Natural killer cell (primary cell): ENCODE measurements at places on chromosomes 16 and 17.

DNA sequence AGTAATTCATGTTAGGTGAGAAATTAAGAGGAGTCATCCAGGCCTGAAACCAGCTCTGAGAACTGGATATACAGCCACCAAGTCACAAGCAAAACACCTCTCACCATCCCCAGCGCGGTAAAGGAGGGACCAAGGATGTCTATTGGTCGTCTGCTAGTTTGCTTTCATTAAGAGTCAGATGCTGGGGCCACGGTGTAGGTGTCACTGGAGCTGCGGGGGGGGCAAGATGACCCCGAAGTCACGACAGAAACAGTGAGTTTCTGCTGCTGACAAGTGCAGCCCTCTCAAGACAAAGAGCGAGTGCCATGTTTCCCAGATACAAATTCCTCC, 790 bp downstream of the NCBP3 start:
- peak; percentile 39 for DNase-seq

DNA sequence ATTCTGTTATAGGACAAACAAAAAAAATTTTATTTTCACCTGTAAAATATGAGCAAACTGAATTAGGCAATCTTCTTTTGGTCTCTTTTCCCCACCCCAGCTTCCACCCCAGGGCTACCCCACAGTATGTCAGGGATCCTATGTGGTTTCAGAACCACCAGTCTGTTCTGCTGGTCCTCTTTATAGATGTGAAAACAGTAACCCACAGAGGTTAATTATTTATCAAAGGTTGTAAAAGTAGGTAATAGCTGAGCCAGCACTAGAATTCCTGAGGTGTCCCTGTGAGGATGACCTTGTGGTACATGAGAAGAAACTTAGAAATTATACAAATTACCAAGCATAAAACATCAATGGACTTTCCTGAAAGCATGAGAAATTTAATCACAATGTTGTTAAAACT, 428.7 kb downstream of the CNTNAP4 start:
- DNase-seq, result no peak

- DNase-seq, result no peak
Observed at GRCh38 chr16:86765389-86766026, 187.2 kb downstream of the FOXL1 start.

GRCh38 chr16:24970708-24971107, 44.5 kb downstream of the ARHGAP17 start:
- no peak for DNase-seq

- peak; percentile 59 for DNase-seq
Observed at GRCh38 chr17:82767041-82767754, 15.3 kb downstream of the TBCD start.

- DNase-seq, result no peak
Observed at GRCh38 chr17:77677211-77677610, 281.3 kb upstream of the TNRC6C start.

DNA sequence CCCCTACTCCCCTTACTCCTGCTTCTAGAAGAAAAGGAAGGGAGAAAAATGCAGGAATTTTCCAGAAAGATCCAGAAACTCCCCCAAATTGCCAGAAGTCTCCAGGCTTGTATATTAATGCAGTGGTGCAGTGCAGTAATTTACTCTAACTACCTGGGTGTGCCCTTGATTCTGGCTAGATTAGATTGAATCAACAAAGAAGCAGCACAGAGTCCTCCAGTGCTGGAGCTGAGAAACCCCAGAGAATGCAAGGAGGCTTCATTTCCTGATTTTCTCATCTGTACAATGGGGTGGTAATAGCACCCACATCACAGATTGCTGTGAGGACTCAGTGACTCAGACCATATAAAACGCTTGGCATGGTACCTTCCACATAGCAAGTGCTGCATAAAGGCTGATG, 247.3 kb upstream of the RPL38 start:
- DNase-seq, result no peak

DNA sequence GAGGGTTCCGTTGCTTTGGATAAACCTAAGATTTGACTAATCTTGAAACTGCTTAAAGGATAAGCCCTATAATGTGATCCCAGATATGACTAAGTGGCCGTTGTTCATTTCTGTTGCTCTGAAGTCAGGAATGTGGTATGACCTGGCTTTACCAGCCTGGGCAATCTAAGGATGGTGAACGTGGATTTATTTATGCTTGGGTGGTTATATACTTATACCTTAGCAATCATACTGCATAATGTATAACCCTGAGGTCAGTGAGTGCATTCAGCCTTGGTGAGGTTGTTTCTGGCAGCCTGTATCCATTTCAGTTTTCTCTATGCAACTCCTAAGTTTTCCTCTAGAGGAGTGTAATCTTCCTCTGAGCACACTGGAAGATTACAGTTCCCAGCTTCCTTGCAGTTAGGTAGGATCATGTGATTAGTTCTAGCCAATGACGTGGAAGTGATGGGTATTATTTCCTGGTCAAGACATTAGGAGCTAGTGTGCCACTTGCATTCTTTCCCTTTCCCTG, 41.9 kb downstream of the FTO start:
- no peak for DNase-seq

DNA sequence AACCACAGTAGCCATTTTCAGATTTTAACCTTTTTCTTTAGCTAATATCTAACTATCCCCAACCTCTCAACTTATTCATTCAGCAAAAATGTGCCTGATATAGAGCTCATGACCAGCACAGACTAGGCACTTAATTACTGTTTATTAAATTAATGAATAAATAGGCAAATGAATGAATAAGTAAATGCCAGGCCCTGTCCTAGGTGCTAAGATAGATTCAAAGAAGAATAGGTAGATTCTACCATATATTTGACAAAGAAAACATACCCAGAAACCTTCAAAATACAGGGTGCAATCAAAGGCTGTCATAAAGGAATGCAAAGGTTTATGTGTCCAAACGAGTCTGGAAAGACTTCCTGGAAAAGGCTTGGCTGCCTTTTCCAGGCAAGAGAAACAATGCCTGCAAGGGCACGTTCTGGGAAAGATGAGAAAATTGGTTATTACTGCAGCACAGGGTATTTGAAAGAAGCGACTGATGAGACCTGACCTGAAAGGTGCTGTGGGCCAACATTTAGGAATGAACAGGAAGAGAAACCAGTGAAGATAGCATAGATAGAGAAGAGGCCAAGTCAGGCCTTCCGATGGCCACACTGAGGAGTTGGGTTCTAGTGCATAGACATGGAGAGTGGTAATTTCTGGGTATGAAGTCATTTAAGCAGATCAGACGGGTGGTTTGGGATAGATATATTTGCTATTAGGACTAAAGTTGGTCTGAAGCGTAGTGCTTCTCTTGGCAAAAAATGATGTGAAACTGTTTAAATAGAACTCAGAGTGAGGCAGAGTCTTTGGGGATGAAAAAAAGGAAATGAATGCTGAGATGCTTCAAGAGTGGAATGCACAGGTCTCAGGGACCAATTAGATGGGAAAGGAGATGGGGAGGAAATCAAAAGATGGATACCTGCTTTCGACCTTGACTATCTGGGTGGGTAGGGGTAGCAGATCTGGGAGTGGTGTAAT, 11.4 kb upstream of the CCL2 start:
- DNase-seq, result no peak

GRCh38 chr17:27824176-27824715, 23.9 kb upstream of the NOS2 start:
- no peak for DNase-seq

DNA sequence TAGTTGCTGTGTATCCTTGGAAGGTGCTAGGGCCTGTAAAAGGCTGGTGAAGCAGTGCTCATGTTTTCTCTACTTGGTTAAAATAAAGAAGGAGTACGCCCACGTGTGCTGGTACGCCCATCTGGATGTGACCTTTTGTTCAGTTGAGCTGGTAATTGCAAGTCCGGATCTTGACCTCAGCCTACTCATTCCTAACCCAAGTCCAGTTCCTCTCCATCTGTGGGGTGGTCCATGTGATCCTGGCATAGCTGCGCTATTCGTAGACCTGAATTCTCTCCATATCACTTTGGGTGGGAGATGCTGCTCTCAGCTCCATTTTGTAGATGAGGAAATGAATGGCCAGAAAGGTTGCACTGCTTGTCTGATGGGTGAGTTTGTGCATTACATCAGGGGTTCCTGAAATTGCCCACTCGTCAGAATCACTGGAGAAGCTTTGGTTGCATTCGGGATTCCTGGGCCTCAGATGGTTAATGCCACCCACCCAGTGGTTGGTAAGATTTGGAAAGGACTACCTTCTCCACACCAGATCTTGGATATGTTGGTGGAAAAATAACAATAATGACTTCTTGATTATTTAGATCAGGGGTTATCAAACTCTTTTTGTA, 328.8 kb downstream of the CPPED1 start:
- DNase-seq, result no peak

DNA sequence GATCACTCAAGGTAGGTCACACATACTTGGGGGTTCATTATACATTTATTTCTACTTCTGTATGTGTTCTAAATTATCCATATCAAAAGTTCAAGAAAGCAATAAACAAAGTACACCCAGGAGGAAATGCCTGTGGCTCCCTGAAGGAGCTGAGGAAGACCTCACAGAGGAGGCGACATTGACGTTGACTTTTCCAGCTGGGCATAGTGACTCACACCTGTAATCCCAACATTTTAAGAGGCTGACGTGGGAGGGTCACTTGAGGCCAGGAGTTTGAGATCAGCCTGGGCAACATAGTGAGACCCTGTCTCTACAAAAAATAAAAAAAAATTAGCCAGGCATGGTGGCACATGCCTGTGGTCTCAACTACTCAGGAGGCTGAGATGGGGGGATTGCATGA, 16.3 kb downstream of the ITGAD start:
- DNase-seq, result no peak

DNA sequence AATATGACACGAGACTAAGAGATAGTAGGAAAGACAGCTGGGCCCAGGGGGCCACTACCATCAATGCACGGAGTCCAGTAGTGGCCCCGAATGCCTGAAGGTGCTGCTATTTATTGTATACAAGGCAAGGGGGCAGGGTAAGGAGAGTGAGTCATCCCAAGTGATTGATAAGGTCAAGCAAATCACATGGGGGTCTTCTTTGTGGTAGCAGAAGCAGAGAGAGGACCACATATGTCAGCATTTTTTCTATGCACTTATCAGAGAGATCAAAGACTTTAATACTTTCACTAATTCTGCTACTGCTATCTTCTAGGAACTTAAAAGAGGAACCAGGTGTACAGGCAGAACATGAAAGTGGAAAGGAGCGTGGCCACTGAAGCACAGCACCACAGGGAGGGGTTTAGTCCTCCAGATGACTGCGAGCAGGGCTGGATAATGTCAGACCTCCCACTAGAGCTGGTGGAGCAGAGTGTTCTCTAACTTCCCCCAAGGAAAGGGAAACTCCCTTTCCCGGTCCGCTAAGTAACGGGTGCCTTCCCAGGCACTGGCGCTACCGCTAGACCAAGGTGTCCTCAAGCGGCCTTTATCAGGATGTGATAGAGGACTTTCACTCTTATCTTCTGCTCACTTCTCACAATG, 26.4 kb upstream of the ARL4D start:
- no peak for DNase-seq

DNA sequence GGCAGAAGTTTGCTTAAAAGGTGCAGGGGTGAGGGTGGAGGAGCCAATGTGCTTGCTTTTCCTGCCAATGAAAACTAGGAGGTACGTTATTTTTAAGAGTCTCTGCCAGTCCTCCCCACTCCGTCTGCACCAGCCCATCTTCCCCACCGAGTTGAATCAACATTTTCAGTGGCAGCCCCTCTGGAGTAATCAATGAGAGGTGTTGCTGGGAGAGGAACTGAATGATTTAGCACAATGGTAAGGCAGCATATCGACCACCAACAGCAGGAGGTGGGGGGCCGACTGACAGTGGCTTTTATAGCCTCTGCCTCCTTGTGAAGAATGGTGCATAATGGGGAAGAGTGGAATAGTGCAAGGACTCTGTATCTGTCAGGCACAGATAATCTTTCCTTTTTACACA, 1465.0 kb upstream of the GOT2 start:
- no peak for DNase-seq

- DNase-seq, result no peak
Observed at GRCh38 chr16:165539-166374, at the start of gene HBM. HBM (plus strand) TSS chr16:165978; CDS start chr16:165998, 20 bp downstream.

GRCh38 chr16:57048095-57048494, 44.3 kb upstream of the CPNE2 start:
- no peak for DNase-seq

GRCh38 chr17:76940295-76940694, 72.1 kb downstream of the MGAT5B start:
- DNase-seq, result no peak

DNA sequence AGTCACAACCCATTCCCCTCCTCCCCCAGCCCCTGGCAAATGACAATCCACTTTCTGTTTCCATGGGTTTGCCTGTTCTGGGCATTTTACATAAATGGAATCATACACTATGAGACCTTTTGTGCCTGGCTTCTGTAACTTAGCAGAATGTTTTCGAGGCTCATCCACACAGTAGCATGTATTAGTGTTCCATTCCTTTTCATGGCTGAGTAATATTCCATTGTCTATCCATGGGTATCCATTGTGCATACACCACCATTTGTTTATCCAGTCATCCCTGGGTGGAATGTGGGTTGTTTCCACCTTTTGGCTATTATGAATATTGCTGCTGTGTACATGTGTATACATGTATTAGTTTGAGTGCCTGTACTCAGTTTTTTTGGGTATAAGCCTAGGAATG, 33.7 kb upstream of the RCVRN start:
- DNase-seq, result no peak

GRCh38 chr16:705431-706188, at the start of gene FBXL16:
FBXL16 (minus strand) TSS chr16:705801; CDS start chr16:697405, 8,396 bp downstream.
- DNase-seq, result no peak

DNA sequence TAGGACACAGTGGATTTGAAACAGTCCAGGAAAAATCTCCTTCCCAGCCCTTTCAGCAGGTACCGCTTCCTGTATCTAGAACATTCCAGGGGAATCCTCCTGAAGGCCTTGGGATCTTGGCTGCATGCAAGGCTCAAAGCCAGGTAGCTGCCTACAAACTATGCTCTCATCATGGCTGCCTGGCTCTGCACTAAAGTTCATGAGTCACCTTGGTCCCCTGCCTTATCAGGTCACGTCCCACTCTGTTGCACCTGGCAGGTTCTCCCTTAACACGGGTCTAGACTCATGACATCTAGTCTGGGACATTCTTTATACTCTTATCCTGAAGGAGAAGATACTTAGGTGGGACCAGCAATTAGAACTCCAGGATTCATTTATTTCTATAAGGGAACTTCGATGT, 15.8 kb downstream of the FA2H start:
- DNase-seq, result no peak

DNA sequence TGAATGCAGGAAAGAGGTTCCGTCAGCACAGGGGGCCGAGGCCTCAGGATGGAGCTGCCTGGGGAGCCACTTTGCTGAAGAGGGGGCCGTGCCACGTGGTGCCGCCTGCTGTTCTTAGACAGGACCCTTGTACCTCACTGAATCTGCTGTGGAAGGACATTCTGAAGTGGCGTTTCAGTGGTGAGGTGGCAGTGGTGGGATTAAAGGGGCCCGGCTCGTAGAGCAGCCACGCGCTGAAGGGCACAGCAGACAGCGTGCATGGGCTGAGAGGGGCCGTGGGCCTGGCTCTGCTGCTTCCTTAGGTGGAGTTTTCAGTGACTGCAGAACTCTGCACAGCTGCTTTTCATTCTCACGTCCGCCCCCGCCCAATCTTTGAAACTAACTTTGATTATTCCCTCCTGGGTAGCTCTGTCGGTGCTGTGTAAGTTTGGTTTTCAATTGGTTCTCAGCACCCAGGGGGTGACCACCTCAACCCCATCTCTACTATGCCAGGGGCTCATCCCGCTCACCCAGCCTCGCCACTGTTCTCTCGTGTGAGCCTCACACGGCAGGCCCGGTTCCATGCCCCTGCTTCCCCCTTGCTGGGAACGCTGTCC, 70.3 kb downstream of the SEC14L1 start:
- no peak for DNase-seq

- no peak for DNase-seq
Observed at GRCh38 chr16:7450440-7450839, 117.8 kb downstream of the RBFOX1 start.
